ENCODE measurements at places on chromosomes 6 and 20.

- DNase-seq: no peak
Measured at GRCh38 chr6:158387036-158387435, 74.8 kb downstream of the TULP4 start.

- DNase-seq: no peak
Measured at GRCh38 chr6:35216851-35217811, 3.4 kb downstream of the SCUBE3 start.

GRCh38 chr6:10831609-10832008 is 6.7 kb downstream of the MAK start:
- DNase-seq: no peak

DNA sequence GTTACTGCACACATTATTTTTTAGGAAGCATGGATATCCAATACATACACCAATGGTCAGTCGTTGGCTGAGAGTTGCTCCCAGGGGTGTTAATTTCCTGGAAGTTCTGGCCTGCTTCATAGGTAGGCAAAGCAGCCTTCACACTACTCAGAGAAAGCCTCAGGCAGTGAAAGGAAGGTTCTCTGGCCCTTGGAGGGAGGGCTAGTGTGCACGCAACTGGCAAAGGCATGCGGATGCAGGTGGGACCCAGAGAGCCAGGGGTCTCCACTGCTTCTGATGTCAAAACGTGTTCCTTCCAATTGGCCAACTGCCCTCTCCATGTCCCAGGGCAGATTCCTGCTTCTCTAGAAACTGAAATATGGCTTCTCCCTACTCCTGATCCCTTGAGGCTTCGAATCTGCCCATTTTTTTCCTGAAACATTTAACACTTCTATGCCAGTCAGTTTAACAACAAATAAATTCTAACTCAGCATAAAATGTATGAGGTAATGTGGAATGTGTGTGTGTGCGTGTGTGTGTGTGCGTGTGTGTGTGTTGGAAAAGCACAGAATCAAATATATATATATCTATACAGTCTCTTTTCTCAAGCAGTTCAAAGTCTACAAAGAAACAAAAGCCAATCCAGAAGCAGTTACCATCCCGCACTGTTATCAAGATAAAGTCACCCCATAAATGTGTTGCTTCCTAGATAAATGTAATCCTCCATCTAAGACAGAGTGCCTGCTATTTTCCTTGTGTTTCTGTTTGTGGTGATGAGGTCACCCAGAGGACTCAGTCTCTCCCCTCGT is 94.0 kb upstream of the HIVEP1 start:
- DNase-seq: no peak

GRCh38 chr20:62984666-62985443 is 21.9 kb downstream of the BHLHE23 start:
- peak; percentile 49 for DNase-seq

DNA sequence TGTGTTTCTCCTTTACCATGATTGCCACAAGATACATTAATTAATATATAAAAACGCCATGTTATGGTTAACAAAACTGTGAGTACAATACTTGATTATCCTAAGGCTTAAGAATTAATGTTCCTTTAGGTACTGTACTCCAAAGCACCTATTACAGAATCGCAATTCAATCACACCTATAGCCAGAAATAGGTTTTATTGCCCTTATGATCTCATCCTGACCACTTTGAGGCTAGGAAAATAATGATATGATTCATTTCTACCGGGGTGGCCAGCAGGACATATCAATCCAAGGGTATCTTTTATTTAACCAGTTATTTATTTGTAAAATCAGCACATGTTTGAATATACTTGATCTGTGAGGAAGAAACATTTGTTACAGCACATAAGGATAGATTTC is 396.6 kb upstream of the GJE1 start:
- no peak for DNase-seq

DNA sequence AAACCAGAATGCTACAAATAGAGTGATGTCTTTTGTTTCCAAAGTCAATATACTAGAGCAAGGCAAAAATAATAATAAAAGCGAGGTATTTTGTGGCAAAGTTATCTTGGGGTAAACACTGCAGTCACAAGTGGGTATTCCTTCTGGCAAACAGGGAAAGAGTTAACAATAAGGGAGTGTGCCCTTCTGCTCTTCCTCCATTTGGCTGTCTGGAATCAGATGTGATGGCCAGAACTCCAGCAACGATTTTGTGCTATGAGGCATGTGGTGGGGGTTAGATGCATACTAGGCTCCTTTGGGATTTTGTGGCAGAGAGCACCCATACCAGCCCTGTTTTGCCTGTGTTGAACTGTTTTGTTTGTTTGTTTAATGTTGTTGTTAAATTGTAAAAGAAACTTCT is 2.4 kb upstream of the SLC52A3 start:
- DNase-seq: no peak

DNA sequence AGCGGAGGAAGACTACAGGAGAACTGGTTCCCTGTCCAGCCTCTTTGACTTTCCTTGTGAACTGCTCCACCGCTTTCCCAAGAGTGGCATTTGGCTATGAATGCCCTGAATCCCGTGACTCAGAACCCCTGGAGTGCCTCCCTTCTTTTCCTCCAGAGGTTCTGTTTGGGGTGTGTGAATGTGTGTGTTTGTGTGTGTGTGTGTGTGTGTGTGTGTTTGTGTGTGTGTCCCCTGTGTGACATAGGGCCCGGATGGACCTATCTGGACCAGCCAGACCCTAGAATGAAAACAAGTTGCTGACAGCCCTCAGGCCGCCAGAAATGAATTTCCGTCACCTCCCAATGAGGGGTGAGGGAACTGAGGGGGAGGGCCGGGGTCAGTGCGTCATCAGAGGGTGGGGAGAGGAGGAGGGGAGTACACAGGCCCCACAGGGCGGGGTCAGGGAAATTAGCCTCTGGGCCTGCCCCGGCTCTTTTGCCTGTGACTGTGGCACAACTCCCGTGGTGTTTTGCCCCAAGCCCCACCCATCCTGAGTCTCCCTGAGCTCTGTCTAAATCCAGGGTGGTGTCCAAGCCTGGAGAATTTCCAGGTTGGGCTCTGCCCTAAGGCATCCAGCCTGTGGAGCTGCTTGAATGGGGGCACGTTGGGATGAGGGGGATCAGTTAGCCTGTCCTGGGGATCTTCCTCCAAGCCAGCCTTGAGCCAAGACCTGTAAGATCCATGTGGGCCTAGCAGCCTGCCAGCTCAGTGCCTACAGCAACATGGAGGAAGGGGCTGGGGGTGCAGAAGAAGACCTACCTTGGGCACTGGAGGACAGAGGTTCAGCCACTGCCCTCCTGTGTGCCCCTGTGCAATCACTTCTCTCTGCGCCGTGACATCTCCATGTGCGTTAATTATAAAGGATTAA is 15.2 kb upstream of the MRPS18A start:
- no peak for DNase-seq

GRCh38 chr6:126945812-126946360 is 172.6 kb upstream of the RSPO3 start:
- no peak for DNase-seq

DNA sequence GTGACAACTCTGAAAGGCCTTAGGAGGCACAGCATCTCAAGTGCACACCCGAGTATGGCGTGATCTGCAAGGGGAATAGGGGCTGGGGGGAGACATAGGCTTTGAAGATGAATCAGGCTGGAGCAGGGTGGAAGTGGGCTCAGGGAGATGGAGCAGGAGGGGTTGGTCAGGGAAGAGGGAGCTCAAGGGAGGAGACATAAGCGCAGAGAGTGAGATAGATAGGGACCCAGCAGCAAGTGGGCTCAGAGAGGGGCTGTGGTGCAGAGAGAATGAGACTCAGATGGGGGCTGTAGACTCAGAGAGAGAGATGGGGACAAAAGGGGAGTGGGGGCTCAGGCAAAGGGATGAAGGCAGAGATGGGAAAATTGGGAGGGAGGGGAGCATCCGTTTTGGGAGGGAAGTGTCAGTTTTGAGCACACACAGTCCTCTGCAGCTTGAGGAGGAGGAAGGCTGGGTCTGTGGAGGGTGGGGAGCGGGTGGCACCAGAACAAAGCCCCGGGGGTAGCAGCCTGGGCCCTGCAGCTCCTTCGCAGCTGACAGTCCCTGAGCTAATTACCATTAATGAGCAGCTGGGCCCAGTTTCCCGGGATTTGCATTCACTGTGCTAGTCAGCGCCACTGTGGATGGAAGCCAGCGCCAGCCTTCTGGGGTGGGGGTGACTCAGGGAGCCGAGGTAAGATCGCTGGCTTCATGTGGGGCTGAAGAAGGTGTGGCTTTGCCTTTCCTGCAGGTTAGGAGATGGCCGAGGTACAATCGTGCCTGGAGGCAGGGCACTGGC is 18.7 kb downstream of the SRXN1 start:
- peak; percentile 17 for DNase-seq
